Mesenchymal stem cell (in vitro differentiated cells and primary cell): ENCODE measurements at places on chromosomes 4 and X.

DNA sequence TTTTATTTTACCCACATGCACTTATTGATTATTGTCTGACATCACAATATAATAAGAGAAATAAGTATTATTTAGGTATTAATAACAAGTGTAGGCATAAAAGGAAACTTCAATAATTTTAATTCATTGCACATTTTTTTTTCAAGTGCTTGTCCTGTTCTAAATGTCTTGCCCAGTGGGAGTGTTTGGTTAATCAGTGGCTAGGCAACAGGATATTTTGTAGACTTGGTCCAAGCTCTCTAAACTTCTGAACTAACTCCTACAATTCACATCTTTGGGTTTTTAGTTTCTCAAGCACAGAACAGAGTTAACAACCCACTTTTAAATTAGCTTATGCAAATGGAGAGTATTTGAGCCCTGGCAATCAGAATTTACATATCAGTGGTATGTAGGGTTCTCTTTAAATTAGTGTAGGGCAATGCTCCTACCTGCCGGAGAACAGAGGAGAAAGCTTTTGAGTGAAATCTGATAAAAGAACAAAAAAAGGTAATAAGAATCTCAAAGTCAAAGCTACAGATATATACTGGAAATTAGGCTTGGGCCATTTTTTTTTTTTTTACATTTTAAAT, 353.5 kb downstream of the ADGRL3 start:
- no peak for DNase-seq

DNA sequence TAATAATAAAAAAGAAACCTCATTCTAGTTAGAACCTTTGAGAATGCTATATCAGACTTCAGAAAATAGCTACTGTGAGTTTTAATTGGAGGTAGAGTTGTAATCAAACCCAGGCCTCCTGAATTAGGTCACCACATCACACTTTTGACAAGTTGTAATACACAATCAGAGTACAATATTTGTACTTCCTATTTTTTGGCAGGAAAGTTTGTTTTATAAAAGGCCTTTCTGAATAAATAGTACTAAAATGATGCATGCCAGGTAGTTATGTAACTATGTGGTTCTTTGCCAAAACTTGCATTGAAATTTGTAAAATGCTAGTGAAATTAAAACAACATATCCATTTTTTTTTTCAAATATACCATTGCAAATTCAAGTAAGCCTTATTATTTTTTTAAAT, 26.8 kb downstream of the ADH7 start:
- no peak for DNase-seq

DNA sequence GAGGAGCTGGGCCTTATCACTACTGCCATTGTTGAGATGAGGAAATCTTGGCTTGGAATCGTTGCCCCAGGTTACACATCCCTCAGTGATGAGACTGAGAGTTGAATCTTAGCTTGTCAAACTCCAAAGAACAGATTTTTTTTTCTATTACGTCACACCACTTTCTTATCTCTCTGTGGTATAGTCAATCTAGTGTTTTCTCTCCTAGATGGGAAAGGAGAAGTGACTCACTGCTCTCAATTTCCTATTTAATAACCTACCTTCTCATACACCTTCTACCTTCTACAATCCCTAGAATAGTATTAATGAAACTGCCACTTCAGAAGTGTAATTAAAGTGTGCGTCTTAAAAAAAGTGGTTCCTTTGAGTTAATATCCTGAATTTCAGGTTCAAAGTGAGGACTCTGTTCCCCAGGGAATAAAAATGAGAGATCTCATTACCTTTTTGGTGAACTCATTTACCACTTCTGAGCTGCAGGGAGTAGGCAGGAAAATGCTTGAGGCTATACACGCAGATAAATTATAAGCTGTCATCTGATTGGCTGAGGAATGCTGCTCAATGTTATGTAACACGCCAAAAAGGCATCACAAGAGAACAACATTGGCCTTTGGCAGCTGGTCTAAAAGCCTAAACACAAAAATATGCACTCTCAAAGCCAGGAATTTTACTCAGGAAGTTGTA, 59.3 kb downstream of the MAD2L1 start:
- peak; percentile 64 for DNase-seq

- DNase-seq = peak; percentile 7
Measured at GRCh38 chr4:140688711-140689598, 67.2 kb downstream of the TBC1D9 start.

DNA sequence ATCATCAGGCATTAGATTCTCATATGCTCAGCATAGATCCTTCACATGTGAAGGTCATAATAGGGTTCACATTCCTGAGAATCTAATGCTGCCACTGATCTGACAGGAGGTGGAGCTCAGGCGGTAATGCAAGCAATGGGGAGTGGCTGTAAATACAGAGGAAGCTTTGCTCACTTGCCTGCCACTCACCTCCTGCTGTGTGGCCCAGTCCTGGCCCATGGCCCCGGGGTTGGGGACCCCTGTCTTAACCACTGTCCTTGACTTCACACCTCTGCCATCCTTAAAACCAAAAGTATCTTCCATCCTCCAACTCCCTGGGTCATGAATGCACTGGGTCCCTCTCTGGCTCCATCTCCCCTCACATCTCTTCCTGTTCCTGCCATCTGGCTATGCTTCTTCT, 129.1 kb downstream of the HMX1 start:
- DNase-seq = no peak

- DNase-seq = peak; percentile 83
Measured at GRCh38 chrX:34656842-34657725, at the start of gene TMEM47. Gene TMEM47 (minus strand): TSS chrX:34657285. CDS start chrX:34657029, 256 bp downstream.

DNA sequence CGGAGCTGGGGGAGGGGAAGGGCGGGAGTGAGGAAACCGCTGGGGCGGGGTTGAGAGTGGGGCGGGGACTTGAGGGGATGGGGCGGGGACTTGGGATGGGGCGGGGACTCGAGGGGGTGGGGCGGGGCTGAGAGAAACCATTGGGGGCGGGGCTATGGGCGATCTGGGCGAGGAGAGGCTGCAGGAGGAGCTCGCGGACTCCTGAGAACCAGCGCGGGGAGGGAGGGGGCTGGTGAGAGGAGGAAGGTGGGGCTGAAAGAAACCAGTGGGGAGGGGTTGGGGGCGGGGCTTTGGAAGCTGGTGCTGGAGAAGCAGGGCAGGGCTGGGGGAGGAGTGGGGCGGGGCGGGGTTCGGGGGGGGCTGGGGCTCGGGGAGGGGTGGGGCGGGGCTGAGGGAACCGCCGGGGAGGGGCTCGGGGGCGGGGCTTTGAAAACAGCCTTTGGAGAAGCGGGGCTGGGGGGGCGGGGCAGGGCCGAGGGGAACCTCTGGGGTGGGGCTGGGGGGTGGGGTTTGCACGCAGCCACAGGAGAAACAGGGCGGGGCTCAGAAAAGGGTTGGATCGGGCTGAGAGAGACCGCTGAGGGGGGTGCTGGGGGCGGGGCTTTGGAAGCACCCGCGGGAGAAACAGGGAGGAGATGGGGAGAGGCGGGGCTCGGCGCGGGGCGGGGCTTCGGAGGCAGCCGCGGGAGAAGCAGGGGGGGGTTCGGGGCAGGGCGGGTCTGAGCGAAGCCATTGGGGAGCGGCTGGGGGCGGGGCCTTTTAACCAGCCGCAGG, 777 bp upstream of the EOLA2 start:
- peak; percentile 92 for DNase-seq

DNA sequence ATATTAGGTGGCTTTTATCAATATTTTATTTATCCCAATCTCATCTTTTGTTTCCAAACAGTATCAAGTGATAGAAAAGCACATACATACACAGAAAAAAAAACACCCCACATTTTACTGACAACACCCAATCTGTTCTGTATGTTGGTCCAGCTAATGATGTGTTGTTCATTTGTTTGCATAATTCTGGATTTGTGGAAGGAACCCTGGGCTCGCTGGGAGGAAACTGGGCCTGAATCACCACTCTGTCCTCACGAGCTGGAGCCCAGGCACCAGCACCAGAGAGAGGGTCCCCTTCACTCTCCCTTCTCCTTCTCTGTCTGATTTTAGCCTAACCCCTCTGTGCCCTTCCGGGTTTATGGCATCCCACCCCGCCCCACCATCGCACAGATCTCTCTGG, 79.8 kb downstream of the PSAPL1 start:
- DNase-seq = no peak

DNA sequence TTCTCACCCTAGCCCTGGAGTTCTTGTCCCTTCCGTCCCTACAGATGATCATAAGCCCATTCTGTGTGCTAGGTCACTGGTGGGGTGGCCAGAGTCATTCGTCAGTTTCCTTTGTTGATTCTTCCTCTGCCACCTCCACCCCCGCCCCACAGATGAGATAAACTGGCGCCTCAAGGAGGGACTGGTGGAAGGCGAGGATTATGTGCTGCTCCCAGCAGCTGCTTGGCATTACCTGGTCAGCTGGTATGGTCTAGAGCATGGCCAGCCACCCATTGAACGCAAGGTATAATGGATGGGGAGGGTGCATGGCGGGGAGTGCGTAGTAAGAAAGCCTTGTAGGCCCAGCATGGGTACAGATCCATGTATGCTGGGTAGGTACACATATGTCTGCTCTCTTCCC, 6.4 kb downstream of the USP11 start:
- no peak for DNase-seq

DNA sequence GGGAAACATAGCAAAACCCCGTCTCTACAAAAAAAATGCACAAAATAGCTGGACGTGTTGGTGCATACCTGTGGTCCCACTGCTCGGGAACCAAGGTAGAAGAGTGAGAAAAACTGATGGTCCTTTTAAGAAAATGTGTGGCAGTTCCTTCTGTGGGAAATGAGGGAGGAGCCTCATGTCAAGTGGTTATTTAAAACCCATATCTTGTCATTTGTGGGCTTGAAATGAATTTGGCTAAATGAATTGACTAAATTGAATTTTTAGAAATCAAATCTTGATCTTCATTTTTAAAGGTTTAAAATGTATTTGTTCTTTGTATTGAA, 16.2 kb upstream of the LAMP2 start:
- no peak for DNase-seq

DNA sequence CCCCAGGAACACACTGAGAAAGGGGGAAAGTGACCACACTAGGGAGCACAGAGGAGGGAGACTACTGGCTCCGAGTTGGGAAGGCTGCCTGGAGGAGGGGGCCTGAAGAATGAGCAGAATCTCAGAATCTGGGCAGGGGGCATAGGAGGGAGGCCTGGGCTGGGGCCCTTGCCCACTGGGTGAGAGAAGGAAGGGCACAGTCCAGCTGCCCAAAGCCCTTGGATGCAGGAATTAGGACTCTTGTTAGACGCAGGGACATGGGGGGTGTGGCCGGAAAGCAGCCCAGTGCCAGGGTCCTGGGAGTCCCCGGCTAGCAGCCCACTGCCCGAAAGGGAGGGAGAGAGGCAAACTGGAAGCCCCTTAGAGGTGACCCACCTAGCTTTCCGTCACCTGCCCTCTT, 1.9 kb upstream of the DUSP9 start:
- DNase-seq = no peak

DNA sequence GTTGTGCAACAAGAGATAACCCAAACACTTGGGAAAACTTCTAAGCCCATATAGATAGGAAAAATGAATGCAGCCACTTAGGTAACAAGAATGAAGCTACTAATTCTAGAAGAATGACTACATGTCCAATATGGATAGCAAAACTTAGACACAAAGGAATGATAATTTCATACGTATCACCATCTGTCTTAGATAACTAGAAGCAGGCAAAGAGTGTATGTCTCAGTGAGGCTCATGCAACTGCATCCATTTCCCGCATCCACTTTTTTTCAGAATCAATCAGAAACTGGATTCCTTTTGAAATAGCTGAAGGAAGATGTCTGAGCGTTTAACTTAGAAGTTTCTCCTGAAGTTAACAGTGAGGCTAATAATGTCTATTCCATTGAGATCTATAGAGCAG, 408.7 kb upstream of the PITX2 start:
- no peak for DNase-seq

GRCh38 chrX:22629105-22629725, 356.5 kb downstream of the CBLL2 start:
- DNase-seq = peak; percentile 46

GRCh38 chr4:142846729-142847596, 862 bp upstream of the INPP4B start:
- peak; percentile 1 for DNase-seq

GRCh38 chr4:165700855-165701254, 172.2 kb upstream of the TLL1 start:
- DNase-seq = no peak

DNA sequence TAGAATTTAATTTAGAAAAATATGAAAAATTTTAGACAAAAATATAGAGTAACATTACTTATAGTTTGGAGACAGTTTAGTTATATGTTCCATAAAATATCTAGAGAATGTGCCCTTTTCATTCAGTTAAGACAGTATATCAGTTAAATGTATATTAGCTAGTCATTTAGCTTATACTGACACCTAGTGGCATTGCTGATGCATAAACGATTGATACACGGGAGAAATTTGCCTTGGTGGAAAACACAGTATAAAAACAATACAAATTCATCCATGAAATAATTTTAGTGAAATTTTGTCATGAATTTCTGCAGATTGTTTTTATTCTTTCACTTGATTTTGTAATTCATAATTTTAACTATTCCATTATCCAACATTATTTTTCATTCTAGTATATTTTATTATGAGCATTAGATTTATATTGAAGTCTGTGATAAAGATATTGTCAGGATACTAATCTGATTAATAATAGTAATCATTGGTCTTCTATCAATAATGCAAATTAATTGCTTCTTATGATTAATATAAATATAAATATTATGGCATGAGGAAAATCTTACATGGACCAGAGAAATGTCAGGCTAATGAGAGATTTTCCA, 219.0 kb downstream of the TLL1 start:
- peak; percentile 40 for DNase-seq

- no peak for DNase-seq
Measured at GRCh38 chr4:110135523-110135922, 62.9 kb downstream of the ELOVL6 start.

DNA sequence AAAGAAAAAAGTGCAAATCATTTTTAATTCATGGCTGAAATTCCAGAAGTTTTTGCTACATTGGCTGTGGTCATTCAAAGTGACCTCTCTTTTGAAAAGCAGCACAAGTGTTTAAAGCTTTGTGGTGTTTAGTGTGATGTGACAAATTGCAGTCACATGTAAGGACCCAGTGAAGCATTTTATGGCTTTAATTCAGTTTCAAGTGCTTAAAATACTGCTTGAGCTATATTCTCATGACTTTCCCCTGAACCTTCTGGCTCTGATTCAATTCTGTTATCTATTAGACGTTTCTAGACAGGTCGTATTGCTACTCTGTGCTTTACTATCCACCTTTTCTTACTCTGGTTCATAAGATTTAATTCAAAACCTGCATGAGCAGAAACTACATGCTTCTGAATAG, 105.8 kb downstream of the FAT4 start:
- DNase-seq = peak; percentile 22

GRCh38 chrX:94662689-94663088, 988.7 kb downstream of the FAM133A start:
- no peak for DNase-seq

- no peak for DNase-seq
Measured at GRCh38 chr4:40972722-40973121, 223.0 kb downstream of the NSUN7 start.

GRCh38 chrX:133437356-133437755, 22.1 kb upstream of the GPC4 start:
- no peak for DNase-seq

- no peak for DNase-seq
Measured at GRCh38 chrX:3440981-3441380, 94.5 kb upstream of the MXRA5 start.

GRCh38 chrX:121858867-121859647, 811.6 kb downstream of the GLUD2 start:
- no peak for DNase-seq

GRCh38 chr4:2341911-2342652, 76.4 kb downstream of the ZFYVE28 start:
- no peak for DNase-seq

- DNase-seq = peak; percentile 1
Measured at GRCh38 chr4:114782415-114783214, 184.0 kb downstream of the UGT8 start.

- DNase-seq = peak; percentile 5
Measured at GRCh38 chrX:8988446-8988845, 45.5 kb downstream of the FAM9B start.
